ENCODE measurements at places on chromosomes 6 and 20. TPM values are rescaled to one million over a fixed set of nuclear protein-coding genes. Genes with fewer than 3 reads are reported as not detected.

DNA sequence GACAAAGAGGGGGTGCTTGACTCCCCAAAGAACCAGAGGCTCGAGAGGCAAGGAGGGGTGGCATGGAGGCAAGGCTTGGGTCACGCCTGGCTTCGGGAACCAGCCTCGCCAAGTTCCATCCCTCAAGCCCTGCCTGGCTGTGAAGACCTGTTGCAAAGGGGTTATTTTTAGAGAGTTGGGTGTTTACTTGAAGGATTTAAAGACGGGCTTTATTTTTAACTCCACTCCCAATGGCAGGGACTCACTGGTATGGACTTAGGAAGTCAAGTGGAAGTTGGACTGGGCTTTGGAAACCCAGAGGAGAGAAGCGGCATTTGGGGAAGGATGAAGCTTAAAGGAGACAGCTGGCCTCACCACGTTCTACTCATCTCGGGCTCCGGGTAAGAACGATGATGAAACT, 43.1 kb downstream of the JPH2 start:
- peak; percentile 53 for DNase-seq

GRCh38 chr6:46015119-46015968, at the start of gene CLIC5:
TSS of gene CLIC5 (minus strand) at chr6:46015860. CDS start at chr6:46015542, 318 bp downstream.
- peak; percentile 33 for DNase-seq

GRCh38 chr20:63232235-63233060, 3.3 kb upstream of the BIRC7 start:
- DNase-seq = no peak

DNA sequence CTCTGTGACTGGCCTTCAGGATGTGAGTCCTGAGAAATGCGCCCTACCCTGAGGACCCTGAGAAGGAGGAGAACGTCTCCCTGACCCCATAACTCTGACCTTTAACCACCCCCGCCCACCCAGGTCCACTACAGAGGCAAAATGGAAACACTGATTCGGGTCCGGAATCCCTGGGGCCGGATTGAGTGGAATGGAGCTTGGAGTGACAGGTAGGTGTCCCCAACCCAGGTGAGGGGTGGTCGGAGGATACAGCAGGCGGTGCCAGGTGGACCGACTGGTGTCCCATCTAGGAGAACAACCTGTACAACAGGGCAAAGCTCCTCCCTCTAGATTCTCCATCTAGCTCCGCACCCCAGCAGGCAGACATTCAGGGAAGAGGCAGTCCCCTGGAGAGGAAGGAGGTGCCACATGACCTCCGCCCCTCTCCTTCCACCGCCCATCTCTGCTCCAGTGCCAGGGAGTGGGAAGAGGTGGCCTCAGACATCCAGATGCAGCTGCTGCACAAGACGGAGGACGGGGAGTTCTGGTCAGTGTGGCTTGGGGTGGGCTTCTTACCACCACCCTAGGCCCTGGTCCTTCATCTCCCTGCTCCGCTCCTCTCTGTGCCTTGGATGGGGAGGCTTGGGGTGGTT, 17.6 kb downstream of the CAPN11 start:
- no peak for DNase-seq

DNA sequence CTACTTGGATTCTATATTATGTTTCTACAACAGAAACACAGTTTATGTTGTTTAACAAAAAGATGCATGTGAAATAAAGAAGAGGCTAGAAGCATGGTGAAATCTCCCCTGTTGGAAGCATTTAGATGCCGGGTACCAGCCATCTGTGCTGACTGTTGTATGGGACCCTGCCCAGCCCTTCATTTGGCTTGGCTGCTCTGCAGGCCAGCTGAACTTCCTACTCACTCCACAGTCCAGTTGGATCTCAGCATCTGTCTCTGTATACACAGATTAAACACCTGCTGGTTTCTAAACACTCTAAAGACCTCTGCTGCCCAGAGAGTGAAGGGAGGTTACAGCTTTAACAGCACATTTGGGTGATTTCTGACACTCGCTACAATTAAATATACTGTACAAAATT, 228.3 kb downstream of the SLC35F1 start:
- DNase-seq = no peak

DNA sequence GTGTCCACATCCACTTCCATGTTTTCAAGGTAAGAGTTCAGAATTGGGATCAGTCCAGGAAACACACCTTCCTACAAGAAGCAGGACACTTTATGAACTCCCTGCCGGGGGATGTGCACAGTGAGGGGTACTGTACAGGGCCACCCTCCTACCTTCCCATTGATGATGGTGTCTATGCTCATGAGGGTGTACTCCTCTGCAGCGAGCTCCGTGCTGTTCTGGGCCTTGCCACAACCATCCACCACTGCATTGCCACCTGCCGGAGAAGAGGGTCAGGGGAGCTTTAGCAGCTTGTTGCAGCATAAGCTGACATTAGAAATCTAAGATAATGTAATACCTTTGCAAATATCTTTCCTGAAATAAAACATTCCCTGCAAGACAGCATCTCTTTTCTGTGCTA, 44.8 kb downstream of the GCLC start:
- no peak for DNase-seq

DNA sequence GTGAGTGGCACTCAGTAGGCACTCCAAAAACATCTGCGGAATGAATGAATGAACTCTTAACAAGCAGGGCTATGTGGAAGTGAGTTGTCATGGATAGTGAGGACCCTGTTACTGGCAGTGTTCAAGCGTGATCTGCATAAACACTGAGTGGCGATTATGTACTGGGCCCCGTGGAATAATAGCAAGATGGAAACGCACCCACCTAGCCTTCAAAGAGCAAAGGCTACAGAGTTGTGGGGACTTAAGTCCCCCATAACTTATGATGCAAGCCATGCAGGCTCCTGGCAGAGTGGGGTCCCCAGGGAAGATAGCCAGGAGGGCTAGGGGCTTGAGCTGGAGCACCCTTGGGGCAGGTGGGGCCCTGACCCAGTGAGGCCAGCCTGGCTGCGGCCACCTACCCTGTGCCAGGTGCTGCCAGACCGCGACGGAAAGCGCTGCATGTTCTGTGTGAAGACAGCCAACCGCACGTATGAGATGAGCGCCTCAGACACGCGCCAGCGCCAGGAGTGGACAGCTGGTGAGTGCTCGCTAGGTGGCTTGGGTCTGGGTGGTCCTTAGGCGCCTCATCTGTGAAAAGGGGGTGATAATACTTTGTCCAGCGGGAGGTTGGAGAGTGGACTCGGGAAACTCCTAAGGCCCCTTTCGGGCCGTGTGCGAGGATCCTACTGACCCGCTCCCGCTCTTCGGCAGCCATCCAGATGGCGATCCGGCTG, 20.0 kb downstream of the DEF6 start:
- DNase-seq = no peak

DNA sequence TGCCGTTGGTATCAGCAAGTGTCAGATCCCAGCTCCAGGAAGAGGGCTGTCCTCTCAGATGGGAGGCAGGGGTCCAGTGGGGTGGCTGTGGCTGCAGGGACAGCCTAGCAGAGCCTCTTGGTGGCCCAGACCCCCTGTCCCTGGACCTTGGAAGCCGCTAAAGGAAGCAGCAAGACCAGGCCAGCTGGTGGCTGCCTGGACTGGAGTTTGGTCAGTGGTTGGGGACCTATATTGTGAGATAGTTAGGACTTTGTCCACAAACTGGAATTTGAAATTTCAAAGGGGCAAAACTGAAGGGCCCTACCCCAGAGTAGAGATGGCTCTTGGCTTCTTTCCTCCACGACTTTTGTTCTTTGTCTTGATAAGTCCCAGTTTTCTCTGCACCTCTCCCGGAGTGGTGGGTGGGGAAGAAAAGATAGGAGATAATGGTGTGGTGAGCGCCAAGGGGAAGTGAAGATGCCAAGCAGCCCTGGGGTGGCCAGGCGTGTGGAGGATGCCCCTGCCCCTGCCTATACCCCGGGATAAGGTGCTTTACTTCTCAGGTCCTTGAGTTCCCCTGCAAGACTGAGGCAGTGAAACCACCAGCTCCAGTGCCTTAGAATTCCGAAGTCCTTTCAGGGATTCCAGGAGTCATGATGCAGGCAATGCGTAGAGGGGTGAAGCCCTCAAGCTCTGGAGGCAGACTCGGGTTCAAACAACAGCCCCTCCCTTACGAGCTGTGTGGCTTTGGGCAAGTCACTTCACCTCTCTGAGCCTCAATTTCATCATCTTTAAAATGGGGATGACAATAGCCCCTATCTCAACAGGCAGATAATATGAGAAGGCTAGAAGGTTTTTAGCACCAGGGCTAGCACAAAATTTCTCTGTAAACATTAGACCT, 40.2 kb downstream of the HNF4A start:
- DNase-seq = no peak

GRCh38 chr6:24621626-24622289, 24.2 kb downstream of the KIAA0319 start:
- DNase-seq = no peak

- no peak for DNase-seq
These were observed 99.5 kb upstream of the THEMIS start for GRCh38 chr6:128000363-128000762.

DNA sequence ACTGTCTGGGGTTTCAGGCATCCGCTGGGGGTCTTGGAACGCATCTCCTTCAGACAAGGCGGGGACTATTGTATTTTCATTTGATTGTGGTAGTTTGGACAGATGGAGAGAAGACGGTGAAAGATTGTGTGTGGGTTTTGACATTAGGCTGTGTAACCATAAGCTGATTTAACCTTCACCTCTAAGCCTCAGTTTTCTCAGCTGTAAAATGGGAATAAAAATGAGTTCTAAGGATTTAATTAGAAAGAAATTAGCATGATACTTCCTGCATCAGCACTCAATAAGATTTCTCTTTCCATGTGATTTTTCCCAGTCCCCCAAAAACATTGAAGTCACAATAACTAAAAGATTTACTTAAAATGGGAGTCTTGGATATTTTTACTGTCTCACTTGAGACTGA, 78.1 kb downstream of the CBFA2T2 start:
- DNase-seq = no peak

- DNase-seq = peak; percentile 37
These were observed 208.6 kb upstream of the AGPAT4 start for GRCh38 chr6:161482517-161482858.

DNA sequence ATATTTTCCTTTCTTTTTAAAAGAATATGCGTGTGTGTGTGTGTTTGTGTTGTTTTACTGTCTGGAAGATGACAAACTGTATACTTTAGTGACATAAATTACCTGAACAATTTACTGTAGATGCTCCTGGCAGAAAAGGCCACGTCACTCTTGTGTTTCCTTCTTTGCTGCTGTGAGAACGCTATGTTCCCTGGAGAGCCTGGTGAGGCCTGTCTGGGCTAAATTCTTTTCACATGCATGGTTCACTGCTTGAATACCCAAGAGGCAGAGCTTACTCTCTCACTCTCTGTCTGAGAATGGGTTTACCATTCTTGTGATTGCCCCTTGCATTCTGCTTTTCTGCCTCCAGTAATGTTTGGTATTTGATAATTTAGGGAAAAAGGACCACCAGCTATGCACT, 64.3 kb downstream of the EDN1 start:
- DNase-seq = no peak

GRCh38 chr6:44985006-44985405, 343.1 kb upstream of the RUNX2 start:
- DNase-seq = no peak

GRCh38 chr6:19297880-19298279, 539.3 kb upstream of the ID4 start:
- no peak for DNase-seq

DNA sequence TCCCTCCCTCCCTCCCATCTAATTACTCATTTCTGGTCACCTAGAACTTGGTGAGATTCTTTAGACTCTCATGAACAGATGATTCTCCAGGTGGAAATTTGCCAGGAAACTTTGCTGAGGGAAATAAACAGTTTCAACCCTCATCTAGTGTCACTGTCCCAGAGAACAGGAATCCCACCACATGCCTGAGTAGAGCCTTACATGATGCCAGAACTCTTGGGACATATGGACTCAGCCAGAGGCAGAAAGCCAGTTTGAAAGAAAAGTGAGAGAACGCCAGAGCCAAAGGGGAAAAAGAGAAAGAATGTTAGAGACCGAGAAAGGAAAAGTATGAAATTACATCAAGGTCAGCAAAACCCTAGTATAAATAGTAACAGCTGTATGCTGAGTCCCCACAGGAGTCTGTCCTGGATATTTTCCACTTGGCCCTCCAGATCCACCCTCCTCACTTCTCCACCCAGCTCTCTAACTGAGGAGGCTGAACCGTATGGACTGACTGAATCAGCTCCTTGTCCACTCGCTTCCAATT, 127.5 kb upstream of the COL21A1 start:
- DNase-seq = peak; percentile 98

GRCh38 chr20:1405801-1406200, 12.9 kb upstream of the FKBP1A start:
- DNase-seq = no peak

DNA sequence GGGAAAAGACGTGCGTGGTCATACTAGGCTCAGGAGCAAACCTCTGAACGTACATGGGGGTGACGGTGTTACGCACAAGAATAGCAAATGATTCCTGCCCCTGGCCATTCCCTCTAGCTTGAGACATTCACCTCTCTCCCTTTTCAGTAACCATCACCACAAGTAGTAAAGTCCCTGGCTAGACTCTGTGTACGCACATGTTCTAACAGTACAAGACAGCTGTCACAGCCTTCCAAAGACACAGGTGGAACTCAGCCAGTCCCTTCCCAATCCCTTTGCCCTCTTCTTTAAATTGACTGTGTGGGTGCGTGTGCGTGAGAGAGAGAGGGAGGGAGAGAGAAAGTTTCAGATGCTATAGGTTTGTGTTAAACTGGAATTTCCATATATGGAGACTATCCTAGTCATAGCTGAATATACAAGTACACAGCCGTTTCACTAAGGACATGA, 67.3 kb downstream of the LY86 start:
- DNase-seq = peak; percentile 41

DNA sequence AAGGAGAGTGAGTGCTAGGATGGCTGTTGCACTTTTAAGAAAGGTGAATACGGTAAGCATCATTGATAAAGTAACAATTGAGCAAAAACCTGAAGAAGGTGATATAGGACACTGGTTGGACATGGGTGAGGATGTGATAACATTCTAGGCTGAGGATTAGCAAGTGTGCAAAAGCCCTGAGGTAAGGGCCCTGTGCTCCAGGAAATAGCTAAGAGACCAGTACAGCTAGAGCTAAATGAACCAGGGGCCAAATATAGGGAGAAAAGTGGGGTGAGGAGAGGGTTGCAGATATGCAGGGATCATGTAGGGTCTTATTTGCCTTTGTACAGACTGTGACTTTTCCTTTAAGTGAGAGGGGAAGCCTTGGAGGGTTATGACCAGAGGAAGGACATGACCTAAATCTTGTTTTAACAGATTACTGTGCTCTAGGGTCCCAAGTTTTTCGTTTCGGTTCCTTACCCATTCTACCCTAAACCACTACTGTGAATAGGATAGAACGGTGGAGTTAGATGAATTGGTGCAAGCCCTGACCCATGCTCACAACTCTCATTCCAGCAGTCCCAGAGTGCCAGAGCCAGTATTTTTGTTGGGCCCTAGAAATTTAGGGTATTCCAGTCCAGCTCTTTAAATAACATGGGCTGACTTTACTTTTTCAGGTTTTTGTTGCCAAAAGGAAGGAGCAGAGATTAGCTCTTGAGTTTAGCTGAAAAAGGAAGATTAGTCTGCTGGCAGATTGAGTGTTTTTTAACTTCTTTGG, 10.7 kb downstream of the MAPK14 start:
- DNase-seq = peak; percentile 65

- DNase-seq = no peak
These were observed 316.9 kb downstream of the QKI start for GRCh38 chr6:163731215-163732013.

Gene SEMG1
- not detected for total RNA-seq

Gene PLN
- 3.9 TPM for total RNA-seq

Gene OGFR
- 23.2 TPM for total RNA-seq

Gene MOXD1
- 3.1 TPM for total RNA-seq

Gene CBLN4
- 0.09 TPM for total RNA-seq

Gene ZKSCAN3
- total RNA-seq = 8.2 TPM

Gene THBD
- total RNA-seq = 5.1 TPM

Gene LY6G6D
- 0.58 TPM for total RNA-seq

Gene HLA-C
- total RNA-seq = 26.0 TPM

Gene NMBR
- total RNA-seq = 0.09 TPM

Gene MLN
- total RNA-seq = not detected

Gene COL9A3
- total RNA-seq = 27.1 TPM

Gene SOX18
- total RNA-seq = 2.2 TPM
